ENCODE measurements at places on chromosomes 12 and 14.

- DNase-seq: no peak
These were observed 245.6 kb upstream of the ATP2B1 start for GRCh38 chr12:89954259-89954658.

DNA sequence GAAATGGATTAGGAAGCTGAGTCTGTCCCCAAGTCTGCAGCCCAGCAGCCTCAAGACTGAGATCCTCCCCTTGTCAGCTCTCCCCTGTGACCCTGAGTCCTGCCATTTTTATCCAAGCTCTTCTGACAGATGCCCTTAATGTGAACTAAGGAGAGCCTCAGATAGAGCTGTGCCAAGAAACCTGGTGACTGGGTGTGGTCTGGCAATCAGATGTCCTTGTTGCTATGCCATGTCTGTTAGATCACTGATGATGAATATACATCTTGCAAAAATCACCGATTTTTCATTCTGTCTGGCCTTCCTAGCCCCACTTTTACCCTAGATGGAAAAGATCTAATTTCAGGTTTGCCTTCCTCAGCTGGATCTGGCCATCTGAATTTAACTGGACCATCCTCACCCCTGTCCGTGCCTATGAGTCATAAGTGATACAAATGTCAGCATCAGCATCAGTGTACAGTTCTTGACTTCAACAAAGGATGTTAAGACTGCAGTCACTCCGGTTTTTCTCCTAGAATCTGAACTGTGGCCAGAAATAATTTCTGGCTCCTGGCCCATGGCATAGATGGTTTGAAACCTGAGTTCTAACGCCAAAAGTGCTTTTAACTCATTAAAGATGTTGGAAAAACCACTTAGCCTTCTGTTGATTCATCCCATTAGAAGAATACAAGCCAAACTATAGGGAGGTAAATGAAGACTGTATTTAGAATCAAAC lies 61.2 kb upstream of the GRIP1 start:
- no peak for DNase-seq

DNA sequence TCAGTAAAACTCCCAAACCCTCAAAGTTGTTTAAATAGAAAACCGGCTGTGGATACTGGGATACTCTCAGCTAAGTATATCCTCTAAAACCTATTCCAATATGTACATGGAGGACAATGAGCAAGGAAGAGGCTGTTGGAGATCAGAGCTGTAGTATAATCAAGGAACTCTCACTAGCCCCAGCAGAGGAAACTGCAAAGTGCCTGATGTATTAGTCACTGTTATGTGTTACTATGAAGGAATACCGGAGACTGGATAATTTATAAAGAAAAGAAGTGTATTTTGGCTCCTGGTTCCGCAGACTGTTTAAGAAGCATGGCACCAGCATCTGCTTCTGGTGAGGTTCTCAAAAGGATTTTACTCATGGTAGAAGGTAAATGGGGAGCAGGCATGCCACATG lies 65.6 kb upstream of the RPL10L start:
- DNase-seq: no peak

GRCh38 chr14:38199076-38199475 lies 8.6 kb upstream of the SSTR1 start:
- DNase-seq: no peak

- no peak for DNase-seq
These were observed 40.6 kb upstream of the RPH3A start for GRCh38 chr12:112750971-112751370.

- DNase-seq: peak; percentile 10
These were observed 89.4 kb downstream of the NT5DC3 start for GRCh38 chr12:103751600-103751999.

DNA sequence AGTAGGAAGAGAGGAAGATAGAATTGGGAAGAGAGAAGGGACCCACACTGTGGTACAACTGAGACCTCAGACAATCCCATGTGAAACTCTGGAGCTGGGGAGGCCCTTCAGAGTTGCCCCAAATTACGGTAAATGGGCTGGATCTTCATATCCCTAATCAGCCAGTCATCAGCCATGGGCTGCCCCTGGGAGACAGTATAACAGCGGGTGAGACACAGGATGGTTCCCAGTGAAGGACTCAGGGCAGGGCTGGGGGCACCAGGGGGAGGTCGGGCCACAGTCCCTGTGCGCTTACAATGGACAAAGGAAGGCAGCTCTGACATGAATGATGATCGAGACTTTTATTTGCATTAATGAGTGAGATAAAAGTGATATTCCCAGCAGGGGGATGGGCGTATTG lies 74.2 kb upstream of the BDKRB2 start:
- DNase-seq: no peak

DNA sequence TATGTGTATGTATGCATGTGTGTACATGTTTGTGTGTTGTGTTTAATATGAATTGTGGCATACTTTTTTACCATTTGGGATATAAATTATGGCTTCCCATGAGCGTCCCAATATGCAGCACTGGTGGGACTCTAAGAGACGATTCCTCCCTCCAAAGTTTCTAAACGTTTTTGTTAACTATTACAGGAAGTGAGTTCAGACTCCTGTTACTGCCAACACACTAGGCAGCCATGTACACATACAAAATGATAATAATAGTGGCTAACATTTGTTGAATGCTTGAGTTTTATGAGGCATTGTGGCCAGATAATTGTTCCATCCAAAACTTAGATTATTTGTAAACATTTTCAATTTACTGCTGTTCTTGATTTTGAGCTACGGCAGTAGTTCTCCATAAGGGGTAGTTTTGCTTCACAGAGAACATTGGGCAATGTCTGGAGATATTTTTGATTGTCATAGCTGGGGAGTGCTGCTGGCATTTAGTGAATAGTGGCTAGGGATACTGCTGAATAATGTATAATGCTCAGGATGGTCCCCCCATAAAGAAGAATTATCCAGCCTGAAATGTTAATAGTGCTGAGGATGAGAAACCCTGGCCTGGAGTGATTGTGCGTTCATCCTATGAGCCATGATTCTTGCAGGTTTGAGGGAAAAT lies 45.1 kb downstream of the ARID2 start:
- DNase-seq: peak; percentile 12

All from fibroblast of pulmonary artery (primary cell).